CD4-positive, alpha-beta T cell treated with Interleukin-17A for 4 hours (primary cell): ENCODE measurements at places on chromosomes 1 and 21.

- no peak for DNase-seq
Observed at GRCh38 chr1:111227434-111227833, at the start of gene CHI3L2. CHI3L2 (plus strand) TSS chr1:111227713; CDS start chr1:111227730, 17 bp downstream.

DNA sequence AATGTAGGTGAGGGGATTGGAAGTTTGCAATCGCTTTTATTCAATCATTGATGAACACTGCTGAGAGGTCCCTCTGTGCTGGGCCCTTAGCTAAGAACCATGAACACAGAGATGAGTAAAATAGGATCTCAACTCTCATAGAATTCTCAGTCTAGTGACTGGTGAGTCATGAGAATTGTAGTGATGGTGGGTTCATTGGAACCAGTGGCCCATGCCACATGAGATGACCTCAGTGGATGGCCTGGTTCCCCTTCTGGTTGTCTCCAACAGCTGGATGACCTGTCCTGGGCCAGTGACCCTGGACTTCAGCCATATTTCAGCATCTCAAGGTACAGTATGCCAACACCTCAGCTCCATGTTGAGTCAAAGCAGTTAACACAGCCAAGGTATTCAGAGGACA, 21.3 kb upstream of the S100A10 start:
- no peak for DNase-seq

DNA sequence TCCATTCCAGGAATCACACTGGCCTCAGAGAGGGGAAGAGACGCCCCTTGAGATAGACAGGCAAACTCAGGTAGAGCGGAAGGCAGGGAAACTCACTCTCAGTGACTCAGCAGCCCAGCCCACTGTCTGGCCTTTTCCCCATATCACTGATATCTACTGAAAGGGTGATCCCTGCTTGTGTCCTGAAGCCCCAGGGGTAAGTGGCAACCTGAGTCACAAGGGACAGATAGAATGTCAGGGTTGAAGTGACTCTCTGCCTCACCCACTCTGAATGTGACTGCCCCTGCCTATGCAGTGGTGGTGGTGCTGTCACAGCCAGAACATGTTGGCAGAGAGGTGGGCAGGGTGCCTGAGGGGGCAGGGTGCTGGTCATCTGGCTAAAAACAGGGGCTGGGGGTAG, 157.5 kb upstream of the FGGY start:
- no peak for DNase-seq

- DNase-seq, result no peak
Observed at GRCh38 chr1:66767626-66768025, 15.4 kb downstream of the DYNLT5 start.

GRCh38 chr1:25893116-25893515, 13.1 kb downstream of the STMN1 start:
- DNase-seq, result no peak

DNA sequence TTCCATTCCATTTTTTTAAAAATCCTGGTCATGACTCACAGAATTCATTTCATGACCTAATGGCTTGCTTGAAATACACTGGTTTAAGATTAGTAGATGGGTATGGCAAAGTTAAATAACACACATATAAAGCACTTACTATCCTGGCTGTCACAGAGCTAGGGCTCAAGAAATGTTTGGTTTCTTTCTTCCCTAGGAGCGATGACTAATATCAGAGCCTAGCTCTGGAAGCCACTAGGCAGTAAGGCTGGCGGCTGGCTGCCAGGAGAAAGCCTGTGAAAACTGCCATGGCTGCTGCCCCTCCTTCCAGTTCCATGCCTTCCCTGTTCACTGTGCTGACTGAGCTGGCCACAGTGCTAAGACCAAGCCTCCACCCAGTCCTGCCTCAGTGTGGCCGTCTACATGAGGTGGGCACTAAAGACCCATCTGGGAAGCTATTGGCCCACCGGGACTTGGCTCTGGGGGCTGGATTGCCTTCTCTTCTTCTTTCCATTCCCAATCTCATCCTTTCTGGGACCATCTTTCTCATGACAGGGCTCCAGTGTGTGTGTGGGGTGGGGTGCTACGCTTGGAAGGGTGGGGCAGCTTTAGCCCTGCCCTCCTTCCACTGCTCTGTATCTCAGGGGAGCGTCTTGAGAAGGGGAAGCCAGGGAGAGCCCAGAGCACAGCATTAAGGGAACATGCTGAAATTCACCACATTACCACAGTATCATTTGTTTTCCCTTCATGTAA, 10.8 kb upstream of the ASCL5 start:
- DNase-seq, result no peak

GRCh38 chr1:67441183-67441582, 11.0 kb upstream of the SERBP1 start:
- DNase-seq, result peak; percentile 47
